Activated CD4-positive, alpha-beta T cell treated with anti-CD3 and anti-CD28 coated beads, Interleukin-2, amount 10 ng/mL, durations not matched to agents 7 days and 5 days (primary cell): ENCODE measurements at places on chromosomes 7 and 10. TPM values are rescaled to one million over a fixed set of nuclear protein-coding genes. Genes with fewer than 3 reads are reported as not detected.

The CARD11 gene
- 167 TPM for total RNA-seq

The SLC18A3 gene
- total RNA-seq: not detected

The OR2A42 gene
- total RNA-seq: not detected

The NPS gene
- not detected for total RNA-seq

The WDR86 gene
- total RNA-seq: 0.77 TPM

The NUPR2 gene
- not detected for total RNA-seq

The ANKRD2 gene
- not detected for total RNA-seq

The FOXI2 gene
- not detected for total RNA-seq

The PRR15 gene
- total RNA-seq: not detected

The CLRN3 gene
- total RNA-seq: not detected

The GIMAP5 gene
- 111 TPM for total RNA-seq

The STEAP1 gene
- total RNA-seq: not detected

GRCh38 chr10:11395581-11396310, 215.7 kb downstream of the USP6NL start:
- DNase-seq: no peak

- DNase-seq: no peak
Observed at GRCh38 chr7:137734221-137734620, 112.6 kb downstream of the DGKI start.

GRCh38 chr10:49141541-49142332, 7.9 kb upstream of the FAM170B start:
- DNase-seq: no peak

DNA sequence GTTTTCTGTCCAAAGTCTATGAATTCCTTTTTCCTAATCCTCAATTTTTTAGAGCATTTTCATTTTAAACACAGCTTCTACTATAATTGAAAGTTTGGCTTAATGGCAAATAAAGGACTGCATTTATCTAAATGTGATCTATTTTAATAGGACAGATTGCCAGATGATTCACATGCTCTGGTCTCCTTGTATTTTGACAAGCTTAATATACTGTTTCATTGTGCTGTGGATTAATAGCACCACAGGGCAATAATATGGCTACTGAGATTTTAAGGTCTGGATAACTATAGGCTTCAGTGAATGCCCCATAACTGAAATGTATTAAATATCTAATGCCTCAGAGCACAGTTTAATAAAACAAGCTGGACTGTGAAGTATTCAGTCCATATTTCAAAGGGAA, 1362.8 kb downstream of the XPNPEP1 start:
- no peak for DNase-seq

GRCh38 chr10:72316748-72317435, 37.8 kb downstream of the DNAJB12 start:
- peak; percentile 56 for DNase-seq

DNA sequence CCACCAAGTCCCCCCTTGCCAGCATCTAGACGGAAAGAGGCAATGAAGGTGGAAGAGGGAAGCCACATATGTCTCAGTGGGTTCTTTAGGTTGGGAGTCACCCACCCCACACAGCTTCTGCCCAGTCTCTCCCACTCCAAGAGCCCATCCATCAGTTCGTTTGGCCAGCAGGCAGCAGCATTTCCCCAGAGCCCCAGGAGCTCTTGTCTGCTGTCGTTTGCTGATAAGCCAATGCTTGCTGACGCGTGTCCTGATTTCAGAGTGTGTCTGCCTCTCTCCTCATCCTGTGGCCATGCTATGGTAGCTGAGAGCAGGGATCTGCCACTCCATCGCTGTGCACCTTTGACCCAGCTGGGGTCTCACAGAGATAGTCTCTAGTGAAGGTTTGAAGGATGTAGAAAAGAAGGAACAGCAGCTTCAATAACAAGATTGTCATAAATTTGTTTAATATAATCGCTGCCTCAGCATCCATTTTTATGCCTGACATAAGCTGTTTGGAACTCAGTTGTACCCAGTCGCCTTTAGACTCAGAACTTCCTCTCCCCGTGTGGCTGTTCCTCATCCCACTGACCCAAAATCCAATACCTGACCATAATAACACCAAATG, 39.4 kb upstream of the GDF10 start:
- no peak for DNase-seq

DNA sequence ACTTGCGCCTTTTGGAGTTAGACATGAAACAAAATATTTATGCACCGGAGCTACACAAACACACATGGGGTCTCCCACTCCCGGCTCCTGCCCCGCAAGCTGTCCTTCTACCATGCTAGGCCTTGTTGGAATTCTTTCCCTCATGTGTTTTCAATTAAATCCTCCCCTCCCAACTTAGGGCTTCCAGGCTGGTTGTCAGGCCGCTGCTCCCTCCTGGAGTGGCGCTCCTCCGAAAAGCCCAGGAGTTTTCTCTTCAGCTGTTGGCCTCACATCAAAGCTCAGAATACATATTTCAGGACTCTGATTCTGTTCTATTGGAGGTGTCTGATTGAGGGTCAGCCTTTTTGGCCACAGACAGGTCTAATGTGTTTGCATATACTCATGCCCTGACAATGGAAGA, 113.3 kb downstream of the FANK1 start:
- DNase-seq: no peak

DNA sequence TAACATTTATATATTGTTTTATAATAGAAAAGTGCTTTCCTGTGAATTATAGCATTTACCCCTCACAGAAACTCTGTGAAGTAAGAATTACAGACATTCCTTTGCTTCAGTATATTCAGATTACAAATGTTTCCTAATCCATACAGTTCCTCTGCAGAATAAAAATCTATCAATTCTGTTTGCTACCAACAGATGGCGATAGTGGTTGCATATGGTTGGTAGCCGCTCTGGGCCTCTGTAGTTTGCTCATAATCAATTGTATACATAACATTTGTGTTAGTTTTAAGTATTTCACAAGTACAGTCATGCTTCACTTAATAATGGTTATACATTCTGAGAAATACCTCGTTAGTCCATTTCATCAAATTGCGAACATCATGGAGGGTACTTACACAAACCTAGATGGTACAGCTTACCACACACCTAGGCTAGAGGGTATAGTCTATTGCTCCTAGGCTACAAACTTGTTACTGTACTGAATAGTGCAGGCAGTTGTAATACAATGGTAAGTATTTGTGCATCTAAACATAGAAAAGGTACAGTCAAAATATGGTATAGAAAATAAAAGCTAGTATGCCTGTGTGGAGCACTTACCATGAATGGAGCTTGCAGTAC, 94.4 kb upstream of the STEAP4 start:
- DNase-seq: no peak

GRCh38 chr10:126041804-126042231, 145.5 kb downstream of the FANK1 start:
- peak; percentile 65 for DNase-seq

- DNase-seq: no peak
Observed at GRCh38 chr10:44370731-44371248, 14.1 kb downstream of the CXCL12 start.

- DNase-seq: no peak
Observed at GRCh38 chr10:86191686-86192085, 174.9 kb downstream of the GRID1 start.
